ENCODE measurements at places on chromosomes 5 and 9. TPM values are rescaled to one million over a fixed set of nuclear protein-coding genes. Genes with fewer than 3 reads are reported as not detected.

The TMEM215 gene
- 0.18 TPM for total RNA-seq

The HSPB3 gene
- total RNA-seq = not detected

The AMBP gene
- total RNA-seq = not detected

The NEUROG1 gene
- total RNA-seq = not detected

The RETREG1 gene
- total RNA-seq = 0.14 TPM

The PCA3 gene
- total RNA-seq = 1.2 TPM
